GF-D8 (cell line): ENCODE measurements at places on chromosomes 4 and X.
A peak's percentile ranks its signal among the peaks of the same experiment; 100 is the strongest.

DNA sequence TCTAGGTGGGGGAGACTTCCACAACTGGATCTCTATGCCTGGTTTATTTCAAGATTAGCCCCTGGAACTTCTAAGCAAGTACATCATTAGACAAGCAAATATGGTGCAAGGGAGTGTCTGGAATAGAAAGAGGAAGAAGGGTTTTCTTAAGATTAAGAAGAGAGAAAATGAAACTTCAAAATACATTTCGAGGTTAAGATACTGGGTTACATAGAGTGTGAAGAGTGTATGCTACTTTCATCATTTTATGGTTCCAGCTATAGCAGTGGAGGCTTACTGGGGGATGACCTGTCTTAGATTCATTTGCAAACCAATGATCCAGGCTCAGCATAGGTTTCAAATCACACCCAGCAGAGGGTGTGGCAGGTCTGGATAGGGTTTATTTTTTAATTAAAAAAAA lies 144.4 kb upstream of the GATB start:
- DNase-seq = no peak

- DNase-seq = no peak
Observed at GRCh38 chrX:1164322-1165288, 47.8 kb downstream of the CRLF2 start.

- no peak for DNase-seq
Observed at GRCh38 chr4:53575552-53575951, 15.7 kb downstream of the LNX1 start.

GRCh38 chr4:74365761-74366160 lies 816 bp downstream of the EREG start:
- no peak for DNase-seq

- no peak for DNase-seq
Observed at GRCh38 chrX:19368576-19368975, 24.8 kb downstream of the PDHA1 start.

DNA sequence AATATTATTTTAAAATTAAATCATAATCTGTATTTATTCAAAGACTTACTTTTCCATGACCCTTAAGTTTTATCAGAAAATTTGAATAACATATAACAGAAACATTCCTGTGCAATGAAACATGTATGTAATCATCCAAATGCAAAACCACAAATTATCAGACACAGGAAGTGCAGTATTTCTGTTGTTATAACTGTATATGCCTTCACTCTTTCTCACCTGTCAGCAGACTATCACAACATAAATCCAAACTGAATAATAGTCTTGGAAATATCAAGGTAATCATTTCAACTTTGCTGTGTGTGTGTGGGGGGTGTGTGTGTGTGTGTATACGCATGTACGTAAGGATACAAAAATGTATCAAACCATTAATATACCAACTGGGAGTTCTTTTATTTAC lies 285.9 kb downstream of the SLC7A11 start:
- no peak for DNase-seq

- no peak for DNase-seq
Observed at GRCh38 chr4:100362366-100362765, 155.5 kb downstream of the EMCN start.

- no peak for DNase-seq
Observed at GRCh38 chr4:5383191-5383980, 325.0 kb downstream of the EVC2 start.

DNA sequence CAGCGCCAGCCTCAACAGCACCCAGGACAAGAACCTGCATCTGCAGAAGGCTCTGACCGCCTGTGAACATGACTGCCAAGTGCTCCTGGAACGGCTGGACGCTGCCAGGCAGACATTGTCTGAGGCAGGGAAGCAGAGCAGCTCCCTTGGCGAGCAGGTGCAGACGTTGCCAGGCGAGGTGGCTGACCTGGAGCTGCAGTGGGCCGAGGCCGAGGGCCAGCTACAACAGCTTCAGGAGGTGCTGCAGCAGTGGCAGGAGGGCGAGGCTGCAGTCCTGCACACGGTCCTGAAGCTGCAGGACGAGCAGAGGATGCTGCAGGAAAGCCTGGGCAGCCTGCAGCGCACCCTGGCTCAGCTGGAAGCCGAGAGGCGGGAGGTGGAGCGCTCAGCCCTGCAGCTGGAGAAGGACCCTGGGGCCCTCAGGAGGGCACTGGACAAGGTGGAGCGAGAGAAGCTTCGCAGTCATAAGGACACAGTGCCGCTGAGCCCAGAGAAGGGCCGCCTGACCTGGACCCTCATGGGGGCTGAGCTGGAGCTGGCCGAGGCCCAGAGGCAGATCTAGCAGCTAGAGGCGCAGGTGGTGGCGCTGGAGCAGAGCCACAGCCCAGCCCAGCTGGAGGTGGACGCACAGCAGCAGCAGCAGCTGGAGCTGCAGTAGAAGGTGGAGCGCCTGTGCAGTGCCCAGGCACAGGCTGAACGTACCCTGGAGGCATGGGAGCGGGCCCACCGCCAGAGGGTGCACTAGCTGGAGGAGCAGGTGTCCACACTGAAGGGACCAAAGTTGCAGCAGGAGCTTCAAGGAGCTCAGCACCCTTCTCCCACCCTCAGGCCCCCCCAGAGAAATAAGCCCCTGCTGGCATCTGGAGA lies 16.4 kb downstream of the SMIM10L2A start:
- no peak for DNase-seq

GRCh38 chr4:8847764-8848163 lies 23.9 kb downstream of the HMX1 start:
- no peak for DNase-seq

DNA sequence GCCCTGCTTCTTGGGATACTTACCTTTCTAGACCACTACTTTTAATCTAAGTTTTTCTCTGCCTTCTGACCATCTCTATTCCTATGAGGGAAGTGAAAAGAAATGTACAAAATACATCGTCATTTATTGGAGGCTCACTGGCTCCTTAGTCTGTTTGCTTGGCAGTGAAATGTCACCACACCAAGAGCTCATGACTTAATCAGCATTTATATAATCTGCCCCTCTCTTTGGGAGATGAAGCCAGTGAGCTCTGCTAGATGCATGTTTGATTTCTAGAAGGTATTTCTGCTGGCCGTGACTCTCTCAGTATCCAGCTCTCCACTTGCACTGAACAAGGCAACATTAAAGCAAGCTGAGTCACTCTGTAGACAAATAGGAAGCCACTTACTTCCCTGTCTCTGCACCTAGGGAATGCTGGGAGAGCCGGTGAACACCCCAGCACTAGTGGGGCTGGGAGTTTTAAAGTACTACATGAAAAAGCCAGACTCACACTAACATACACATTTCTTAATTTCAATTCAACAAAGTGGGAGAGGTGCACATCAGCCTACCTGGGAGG lies 79.1 kb downstream of the MID1IP1 start:
- DNase-seq = peak; percentile 14

GRCh38 chrX:130531066-130531465 lies 129.3 kb downstream of the RBMX2 start:
- no peak for DNase-seq

- DNase-seq = no peak
Observed at GRCh38 chr4:51930557-51930956, 87.6 kb downstream of the DCUN1D4 start.

- no peak for DNase-seq
Observed at GRCh38 chrX:7116081-7116480, 31.4 kb upstream of the STS start.

DNA sequence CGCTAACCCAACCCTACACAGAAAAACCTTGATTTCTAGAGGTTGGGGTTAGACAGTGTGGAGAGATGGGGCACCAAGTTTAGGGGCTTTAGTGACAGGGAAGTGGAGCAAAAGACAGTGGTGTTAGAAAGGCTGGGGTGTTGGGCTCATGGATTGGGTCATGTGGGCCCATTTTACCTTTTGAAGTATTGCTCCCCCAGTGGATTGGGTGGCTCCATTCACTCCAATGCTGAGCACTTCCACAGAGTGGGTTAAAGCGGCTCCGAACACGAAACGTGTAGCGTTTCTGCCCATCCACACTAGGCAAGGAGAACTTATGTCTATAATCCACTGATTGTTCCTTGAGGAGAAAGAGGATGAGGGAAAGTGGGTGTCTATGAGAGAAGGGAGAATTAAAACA lies 2.3 kb downstream of the IL2RG start:
- DNase-seq = no peak

DNA sequence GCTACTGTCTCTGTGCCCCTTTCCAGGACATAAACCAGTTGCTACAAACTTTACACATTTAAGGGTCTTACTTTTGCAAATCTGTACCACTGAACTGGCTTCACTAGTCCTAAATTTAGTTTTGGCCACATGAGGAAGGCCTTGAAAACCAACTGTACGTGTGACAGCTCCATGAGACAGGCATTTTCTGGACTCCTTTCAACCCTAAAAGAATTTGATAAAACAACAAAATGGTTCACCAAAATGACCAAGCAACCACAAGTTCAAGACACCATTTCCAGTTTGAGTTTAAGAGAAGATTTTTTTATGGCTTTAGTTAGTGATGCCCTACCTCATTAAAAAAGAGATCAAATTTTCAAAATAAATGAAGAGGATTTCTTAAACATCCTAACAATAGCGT lies 246.4 kb downstream of the ZNF674 start:
- no peak for DNase-seq

DNA sequence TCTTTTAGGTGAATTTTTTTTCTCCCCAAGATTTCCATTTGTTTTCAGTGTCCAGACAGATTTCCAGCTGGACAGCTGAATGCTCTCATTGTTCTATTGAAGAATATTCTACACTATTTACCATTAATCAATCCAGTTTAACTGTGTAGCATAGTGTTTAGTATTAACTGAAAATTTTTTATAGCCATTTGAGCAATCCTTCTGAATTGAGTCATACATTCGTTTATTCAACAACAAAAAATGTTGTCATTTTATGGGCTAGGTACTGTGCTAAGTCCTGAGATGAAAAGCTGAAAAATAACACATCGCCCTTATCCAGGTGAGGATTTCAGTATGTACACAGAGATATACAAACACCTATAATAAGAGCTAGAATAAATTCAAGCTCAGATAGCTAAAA lies 223.3 kb downstream of the COL25A1 start:
- no peak for DNase-seq

GRCh38 chr4:80393246-80393969 lies 57.9 kb downstream of the CFAP299 start:
- DNase-seq = no peak

DNA sequence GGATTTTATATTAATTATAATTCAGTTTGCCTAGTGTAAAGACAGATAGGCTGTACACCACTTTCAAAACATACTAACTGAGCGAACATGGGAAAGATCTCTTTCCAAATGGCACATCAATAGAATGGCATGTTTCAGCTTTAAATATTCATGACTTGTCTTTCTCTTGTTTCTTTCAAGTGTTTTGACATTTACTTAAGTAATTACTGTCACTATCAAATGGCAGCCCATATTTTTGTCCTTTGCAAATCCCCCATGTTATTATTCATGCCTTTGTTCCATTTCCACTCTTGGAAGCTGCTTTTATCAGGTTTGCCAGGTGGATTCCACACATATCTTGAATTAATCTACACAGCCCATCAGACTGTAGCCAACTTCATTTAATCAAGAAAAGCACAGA lies 89.2 kb upstream of the GLRA2 start:
- no peak for DNase-seq

DNA sequence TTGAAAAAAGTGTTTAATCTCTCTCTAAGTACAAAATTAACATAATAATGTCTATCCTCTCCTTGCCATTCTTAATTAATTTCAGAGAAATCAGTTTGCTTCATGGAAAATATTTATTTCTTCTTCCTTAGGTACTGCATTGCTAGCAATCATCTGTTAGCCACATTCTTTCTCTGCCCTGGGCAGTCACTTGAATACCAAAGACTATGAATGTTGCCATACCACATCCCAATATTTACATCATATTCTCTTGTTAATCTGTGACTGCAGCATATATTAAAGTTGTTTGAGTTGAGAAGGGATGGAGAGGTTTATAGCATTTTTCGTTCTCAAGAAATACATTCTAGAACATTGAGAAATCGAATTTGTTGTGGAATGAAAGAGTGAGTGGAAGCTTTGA lies 672.8 kb downstream of the PCDH7 start:
- no peak for DNase-seq

- DNase-seq = no peak
Observed at GRCh38 chr4:150952167-150952845, 62.8 kb downstream of the LRBA start.

- no peak for DNase-seq
Observed at GRCh38 chr4:136277741-136278140, 1254.6 kb downstream of the PCDH18 start.

DNA sequence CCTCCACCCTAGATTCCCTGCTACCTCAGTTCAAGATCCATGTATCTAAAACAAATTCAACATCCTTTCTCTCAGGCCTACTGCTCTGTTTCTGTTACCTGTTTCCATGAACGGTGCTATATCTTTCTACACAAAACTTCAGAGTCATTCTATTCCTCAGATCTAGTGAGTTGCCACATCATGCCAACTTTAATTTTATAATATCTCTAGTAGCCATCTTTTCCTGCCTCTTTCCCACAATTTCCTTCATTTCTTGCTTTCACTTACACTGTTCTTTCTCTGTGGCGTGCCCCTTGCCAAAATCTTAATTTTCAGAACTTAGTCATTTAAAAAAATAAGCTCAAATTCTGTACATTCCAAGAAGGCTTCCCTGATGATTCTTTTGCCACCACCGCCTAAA lies 15.2 kb downstream of the GUCY1A1 start:
- no peak for DNase-seq

GRCh38 chr4:95956094-95956493 lies 116.2 kb downstream of the PDHA2 start:
- no peak for DNase-seq

- no peak for DNase-seq
Observed at GRCh38 chr4:152045807-152046571, 285.2 kb upstream of the GATB start.

- no peak for DNase-seq
Observed at GRCh38 chr4:92175250-92175649, 128.5 kb upstream of the GRID2 start.

DNA sequence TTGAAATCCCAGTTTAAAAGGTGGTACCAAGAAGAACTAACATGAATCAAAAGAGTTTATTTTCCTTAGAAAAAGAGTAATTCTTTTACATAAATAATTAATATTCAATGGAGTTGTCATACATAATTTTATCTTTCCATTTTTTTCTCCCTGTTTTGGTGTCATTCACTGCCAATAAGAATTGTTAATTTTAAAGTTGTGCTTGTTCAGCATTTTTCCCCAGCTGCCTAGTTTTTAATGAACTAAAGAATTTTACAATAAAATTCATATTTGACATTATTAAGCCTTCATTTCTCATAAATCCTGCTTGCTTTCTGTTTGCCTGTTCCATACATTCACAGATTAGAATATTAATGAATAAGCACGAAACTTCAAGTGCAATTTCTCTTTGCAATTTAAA lies 393.6 kb downstream of the GRXCR1 start:
- no peak for DNase-seq

DNA sequence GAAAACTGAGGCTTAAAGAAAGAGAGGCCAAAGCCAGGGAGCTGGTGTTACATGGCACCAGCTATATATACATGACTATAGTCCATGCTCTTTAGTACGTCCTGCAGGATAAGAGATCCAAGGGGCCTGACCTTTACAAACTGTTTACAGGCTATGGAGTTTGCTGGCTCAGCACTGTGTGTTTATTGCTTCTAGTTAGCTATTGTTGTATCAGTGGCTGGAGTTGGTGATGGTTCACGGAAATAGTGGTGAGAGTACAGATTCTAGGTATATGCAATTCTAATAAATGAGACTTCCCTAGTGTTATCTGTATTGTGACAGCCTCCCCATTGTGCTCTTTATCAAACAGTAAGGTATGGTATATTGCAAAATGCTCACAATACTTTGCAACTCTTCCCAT lies 46.5 kb downstream of the REPS2 start:
- no peak for DNase-seq

- DNase-seq = peak; percentile 22
Observed at GRCh38 chrX:118503260-118504041, 7.8 kb downstream of the DOCK11 start.

GRCh38 chr4:124389591-124389990 lies 322.9 kb downstream of the ANKRD50 start:
- DNase-seq = no peak
